MV-4-11 (cell line): ENCODE measurements at places on chromosomes 2 and 18.
A peak's percentile ranks its signal among the peaks of the same experiment; 100 is the strongest.

- no peak for DNase-seq
Observed at GRCh38 chr18:78090584-78090983, 840.9 kb downstream of the GALR1 start.

DNA sequence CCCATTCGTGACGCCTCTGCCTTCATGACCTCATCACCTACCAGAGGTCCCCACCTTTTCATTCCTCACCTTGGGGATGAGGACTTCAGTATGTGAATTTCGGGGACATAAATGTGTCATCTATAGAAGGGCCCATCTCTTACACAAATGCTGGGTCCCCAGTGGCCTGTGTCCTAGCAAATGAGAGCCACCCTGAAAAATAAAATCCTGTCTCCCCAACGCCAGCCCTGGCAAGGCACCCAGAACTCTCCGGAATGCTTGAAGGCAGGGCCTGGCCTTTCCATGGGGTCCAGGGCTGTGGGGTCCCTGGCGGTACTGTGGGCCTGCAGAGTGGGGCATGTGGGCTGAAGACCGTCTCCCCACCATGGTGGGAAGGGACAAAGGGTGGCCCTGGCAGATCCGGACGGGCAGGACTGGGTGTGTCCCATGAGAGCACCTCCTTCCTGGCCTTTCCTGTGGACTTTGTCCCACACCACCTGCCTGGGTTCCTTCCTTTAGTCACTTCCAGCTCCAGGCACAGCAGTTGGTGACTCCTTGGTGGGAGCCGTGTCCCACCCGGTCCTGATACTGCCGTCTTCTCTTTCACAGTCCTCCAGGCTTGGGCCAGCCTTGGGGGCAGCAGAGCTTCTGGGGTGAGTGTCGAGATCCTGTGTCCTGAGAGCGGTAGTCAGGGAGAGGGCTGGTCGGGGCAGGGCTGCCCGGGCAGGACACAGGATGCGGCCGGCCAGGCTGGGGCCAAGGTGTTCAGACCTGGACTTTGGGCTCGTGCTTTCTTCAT is 18.6 kb downstream of the CAPN10 start:
- DNase-seq = no peak

- no peak for DNase-seq
Observed at GRCh38 chr18:53838746-53839145, 385.7 kb downstream of the MBD2 start.

DNA sequence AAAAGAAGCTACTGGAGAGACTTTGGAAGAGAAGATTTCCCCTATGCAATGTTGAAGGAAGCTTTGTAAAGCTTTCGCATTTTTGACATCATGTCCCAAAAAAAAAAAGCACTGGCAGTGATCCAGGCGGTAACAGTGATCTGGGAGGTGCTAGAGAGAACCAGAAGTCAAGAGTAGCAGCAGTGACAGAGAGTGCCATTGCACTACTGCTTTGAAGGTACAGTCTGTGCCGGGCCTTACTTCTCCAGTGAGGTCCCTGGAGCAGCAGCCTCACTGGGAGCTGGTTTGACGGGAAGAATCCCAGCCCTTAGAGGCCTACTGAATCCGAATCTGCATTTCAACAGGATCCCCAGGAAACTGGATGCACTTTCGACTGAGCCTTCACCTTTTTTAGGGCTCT is 50.9 kb upstream of the ATL2 start:
- DNase-seq = peak; percentile 11

GRCh38 chr18:3457261-3457724 is 7.3 kb downstream of the TGIF1 start:
- DNase-seq = no peak

DNA sequence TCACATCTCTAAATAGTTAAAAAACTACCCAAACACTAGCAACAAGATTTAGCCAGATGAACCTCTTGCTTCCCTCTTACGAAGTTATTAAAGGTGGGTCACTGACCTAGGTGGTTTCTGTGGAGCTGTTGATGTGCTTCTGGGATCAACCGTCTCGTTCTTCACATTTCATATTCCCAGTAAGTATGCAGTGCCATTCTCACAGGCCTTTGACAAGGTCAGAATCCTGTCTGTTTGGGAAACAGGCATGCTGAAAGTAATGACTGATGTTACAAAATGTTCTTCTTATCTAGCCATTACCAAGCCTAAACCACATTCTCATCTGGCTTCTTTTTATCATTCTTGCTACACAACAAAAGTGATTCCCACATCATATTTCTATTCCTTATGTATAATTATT is 70.3 kb downstream of the WDR7 start:
- DNase-seq = no peak

DNA sequence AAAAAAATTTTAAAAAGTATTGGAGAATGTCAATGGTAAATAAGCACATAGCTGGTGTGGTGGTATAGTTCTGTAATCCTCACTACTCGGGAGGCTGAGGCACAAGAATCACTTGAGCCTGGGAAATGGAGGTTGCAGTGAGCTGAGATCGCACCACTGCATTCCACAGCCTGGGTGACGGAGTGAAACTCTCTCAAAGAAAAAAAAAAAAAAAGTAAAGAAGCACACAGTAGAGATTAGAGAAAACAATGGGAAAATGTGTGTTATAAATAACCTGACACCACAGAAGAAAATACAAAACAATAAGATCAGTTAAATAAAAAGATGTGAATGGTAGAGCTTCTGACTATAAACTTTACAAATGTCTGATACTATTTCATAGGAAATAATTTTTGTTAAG is 163.7 kb upstream of the WDSUB1 start:
- DNase-seq = no peak

DNA sequence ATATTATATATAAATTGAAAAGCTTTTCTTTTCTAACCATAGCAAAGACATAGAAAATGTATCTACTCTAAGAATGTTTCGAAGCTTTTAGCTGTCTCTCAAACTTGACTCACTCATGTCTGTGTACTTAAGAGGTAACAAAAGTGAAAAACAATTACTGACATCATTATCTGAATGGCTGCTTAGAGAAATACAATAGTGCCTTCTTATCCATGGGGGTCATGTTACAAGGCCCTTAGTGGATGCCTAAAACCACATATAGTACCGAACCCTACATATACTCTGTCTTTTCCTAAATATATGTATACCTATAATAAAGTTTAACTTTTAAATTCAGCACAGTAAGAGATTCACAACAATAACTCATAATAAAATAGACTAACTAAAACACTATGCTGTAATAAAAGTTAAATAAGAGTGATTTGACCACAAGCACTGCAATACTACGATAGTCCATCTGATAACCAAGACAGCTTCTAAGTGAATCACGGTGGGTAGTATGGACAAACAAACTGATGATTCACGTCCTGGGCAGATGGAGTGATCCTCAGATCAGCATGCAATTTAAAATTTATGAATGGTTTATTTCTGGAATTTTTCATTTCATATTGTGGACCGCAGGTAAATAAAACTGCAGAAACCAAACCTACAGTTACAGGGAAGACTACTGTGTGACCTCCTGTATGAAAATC is 246.2 kb downstream of the XIRP2 start:
- DNase-seq = no peak
